Glutamatergic neuron (in vitro differentiated cells): ENCODE measurements at places on chromosomes 12 and 14. TPM values are rescaled to one million over a fixed set of nuclear protein-coding genes. Genes with fewer than 3 reads are reported as not detected.

- peak overlapping the region; percentile 82 for H3K4me3 ChIP-seq
- peak overlapping the region; percentile 64 for H3K27ac ChIP-seq
- H3K36me3 ChIP-seq = peaks cover 26% of the 10 kb centered on the region
- no peak for DNase-seq
- H3K27me3 ChIP-seq = peaks cover 21% of the 10 kb centered on the region
- H3K4me1 ChIP-seq = peaks cover 62% of the 10 kb centered on the region
Observed at GRCh38 chr12:50059440-50060119, 2.2 kb downstream of the ASIC1 start.

GRCh38 chr14:79822034-79822433 is 389.3 kb downstream of the DIO2 start:
- no peak for DNase-seq
- no peaks in the 10 kb centered on the region for H3K36me3 ChIP-seq
- no peak overlapping the region for H3K4me3 ChIP-seq
- H3K27me3 ChIP-seq = no peaks in the 10 kb centered on the region

DNA sequence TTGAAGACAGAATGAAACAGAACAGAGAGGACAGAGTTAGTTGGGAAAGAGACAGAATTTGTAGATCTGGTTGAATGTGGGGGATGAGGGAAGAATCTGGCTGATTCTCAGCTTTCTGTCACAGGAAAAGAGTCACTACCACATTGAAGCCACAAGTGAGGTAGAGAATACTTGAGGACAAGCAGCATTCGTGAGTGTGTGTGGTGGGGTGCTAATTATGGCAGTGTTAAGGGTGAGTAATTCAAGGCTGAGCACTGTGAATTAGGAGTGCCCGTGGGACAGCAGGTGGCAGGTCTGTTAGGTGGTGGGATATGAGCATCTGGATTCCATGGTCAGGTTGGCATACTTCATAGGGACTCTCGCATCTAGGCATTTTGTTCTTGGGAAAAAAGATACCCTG is 347.4 kb upstream of the PRICKLE1 start:
- DNase-seq = no peak
- peaks cover 7% of the 10 kb centered on the region for H3K36me3 ChIP-seq
- H3K4me3 ChIP-seq = no peak overlapping the region
- no peaks in the 10 kb centered on the region for H3K4me1 ChIP-seq
- H3K27ac ChIP-seq = no peak overlapping the region
- peaks cover 2% of the 10 kb centered on the region for H3K27me3 ChIP-seq

DNA sequence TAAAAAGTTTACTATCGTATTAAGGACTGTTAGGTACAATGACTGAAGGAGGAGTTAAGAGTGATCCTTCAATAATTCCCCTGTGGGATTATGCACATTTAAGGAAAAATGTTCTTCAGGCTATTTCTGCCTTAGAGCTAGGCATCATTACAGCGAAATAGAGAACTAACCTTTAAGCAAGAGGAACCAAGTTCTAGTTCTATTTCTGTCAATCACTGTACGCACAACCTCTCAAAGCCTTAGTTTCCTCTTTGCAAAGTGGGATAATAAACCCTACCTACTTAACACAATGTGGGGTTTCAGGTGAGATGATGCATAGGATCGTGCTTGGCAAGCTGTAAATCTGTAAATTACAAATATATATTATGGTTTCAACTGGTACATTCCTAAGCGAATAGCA is 15.4 kb downstream of the NTF3 start:
- no peak overlapping the region for H3K27ac ChIP-seq
- H3K27me3 ChIP-seq = no peaks in the 10 kb centered on the region
- no peak for DNase-seq
- no peaks in the 10 kb centered on the region for H3K4me1 ChIP-seq
- no peaks in the 10 kb centered on the region for H3K36me3 ChIP-seq

Gene DPPA3
- total RNA-seq = not detected

DNA sequence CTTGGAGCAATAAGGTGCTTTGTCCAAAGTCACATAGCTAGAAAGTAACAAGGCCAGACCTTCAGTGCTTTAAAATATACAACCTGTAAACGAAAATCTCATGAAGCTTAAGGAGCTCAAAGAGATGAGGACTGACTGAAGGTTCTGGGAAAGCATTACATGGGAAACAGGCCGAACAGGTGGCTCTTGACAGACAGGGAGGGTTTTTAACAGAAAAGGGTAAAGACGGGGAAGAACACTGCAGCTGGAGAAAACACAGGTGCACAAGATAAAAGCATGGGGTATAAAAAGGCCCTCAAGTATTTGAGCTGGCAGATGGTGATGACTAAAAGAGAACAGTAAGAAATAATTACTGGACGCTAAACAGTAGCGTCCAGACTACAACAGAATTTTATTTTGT is 257.2 kb downstream of the NELL2 start:
- no peaks in the 10 kb centered on the region for H3K36me3 ChIP-seq
- H3K4me3 ChIP-seq = no peak overlapping the region
- no peak for DNase-seq
- H3K27me3 ChIP-seq = no peaks in the 10 kb centered on the region

GRCh38 chr12:29961231-29961630 is 177.5 kb upstream of the TMTC1 start:
- H3K4me1 ChIP-seq = peaks cover 9% of the 10 kb centered on the region
- no peaks in the 10 kb centered on the region for H3K27me3 ChIP-seq
- H3K36me3 ChIP-seq = no peaks in the 10 kb centered on the region
- no peak overlapping the region for H3K27ac ChIP-seq
- H3K4me3 ChIP-seq = no peak overlapping the region
- no peak for DNase-seq

- no peak overlapping the region for H3K4me3 ChIP-seq
- no peaks in the 10 kb centered on the region for H3K27me3 ChIP-seq
- no peak overlapping the region for H3K27ac ChIP-seq
- no peak for DNase-seq
Observed at GRCh38 chr14:33590891-33591630, 359.8 kb downstream of the EGLN3 start.

DNA sequence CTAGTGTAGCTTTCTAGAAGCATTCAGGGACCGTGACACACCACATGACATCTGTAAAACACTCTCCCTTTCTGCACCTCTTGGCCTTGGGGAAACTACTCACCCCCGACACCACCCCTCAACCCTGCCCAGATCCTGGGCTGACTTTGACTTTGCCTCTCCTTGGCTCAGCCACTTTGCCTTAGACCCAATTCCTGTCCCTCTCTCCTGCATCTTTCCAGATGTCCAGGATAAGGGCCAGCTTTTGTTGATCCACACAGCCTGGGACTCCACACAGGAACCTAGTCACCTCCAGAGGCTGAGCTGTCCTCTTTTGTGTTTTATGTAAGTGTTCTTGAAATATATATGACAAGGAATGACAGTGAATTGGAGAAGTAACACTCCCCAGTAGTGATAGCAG is 153.7 kb upstream of the PLXNC1 start:
- peaks cover 1% of the 10 kb centered on the region for H3K27me3 ChIP-seq
- no peak overlapping the region for H3K4me3 ChIP-seq
- no peak overlapping the region for H3K27ac ChIP-seq
- no peak for DNase-seq

DNA sequence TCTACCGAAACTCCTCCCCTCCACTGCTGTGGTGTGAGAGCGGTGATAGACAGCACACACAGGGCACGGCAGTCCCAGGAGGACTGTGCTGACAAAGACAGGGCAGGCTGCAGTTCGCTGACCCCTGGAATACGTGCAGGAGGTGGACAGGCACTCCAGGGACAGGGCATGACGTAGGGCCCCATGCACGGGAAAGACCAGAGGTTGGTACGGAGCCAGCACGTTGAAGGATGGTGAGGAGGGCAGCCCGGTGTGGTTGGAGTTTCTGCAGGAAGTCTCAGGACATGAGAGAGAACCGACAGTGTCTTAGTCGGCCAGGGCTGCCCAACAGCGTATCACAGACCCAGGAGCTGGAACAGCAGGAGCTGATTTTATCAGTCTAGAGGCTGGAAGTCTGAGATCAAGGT is 254.2 kb upstream of the FKBP4 start:
- H3K36me3 ChIP-seq = no peaks in the 10 kb centered on the region
- peaks cover 10% of the 10 kb centered on the region for H3K27me3 ChIP-seq
- peak; percentile 70 for DNase-seq
- H3K4me1 ChIP-seq = peaks cover 23% of the 10 kb centered on the region
- H3K27ac ChIP-seq = peak overlapping the region; percentile 86

DNA sequence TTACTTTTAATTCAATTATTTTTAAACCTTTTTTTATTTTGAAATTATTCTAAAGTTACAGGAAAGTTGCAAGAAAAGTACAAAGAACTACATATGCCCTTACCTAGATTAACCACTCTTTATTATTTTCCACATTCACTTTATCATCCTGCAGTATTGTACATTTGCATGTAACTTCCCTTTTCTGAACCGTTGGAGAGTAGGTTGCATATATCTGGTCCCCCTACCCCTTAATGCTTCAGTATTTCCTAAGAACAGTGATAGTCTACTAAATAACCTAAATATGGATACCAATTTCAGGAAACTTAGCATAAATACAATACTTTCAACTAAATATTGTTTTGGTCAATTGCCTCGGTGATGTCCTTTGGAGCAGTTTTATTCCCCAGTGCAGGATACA is 15.0 kb downstream of the G2E3 start:
- DNase-seq = no peak
- H3K4me1 ChIP-seq = peaks cover 14% of the 10 kb centered on the region
- H3K4me3 ChIP-seq = no peak overlapping the region

- no peak overlapping the region for H3K4me3 ChIP-seq
- H3K27me3 ChIP-seq = no peaks in the 10 kb centered on the region
- peak overlapping the region; percentile 9 for H3K27ac ChIP-seq
- no peak for DNase-seq
- H3K4me1 ChIP-seq = no peaks in the 10 kb centered on the region
- peaks cover 5% of the 10 kb centered on the region for H3K36me3 ChIP-seq
Observed at GRCh38 chr12:13404631-13405473, 208.3 kb downstream of the EMP1 start.

DNA sequence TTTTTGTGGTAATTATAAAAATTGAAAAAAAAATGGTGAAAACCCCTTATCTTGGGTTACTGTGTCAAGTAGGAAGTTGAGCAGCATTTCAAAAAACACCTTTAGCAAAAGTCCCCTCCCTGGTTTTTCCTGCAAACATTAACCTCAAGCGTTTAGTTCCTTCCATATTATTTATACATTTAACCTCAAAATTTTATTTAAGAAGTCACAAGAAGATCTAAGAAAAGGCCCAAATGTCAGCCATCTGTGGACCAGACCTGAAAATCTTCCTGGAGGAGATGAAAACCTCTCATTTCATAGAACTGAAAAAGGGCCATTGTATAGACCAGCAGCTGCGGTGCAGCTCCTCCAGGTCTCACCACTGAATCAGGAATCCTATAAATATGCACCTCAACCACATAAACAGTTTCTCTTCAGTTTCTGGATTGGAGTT is 40.4 kb upstream of the BTG1 start:
- no peak overlapping the region for H3K27ac ChIP-seq
- H3K4me1 ChIP-seq = no peaks in the 10 kb centered on the region
- no peak overlapping the region for H3K4me3 ChIP-seq
- no peaks in the 10 kb centered on the region for H3K27me3 ChIP-seq
- DNase-seq = no peak
- peaks cover 8% of the 10 kb centered on the region for H3K36me3 ChIP-seq

GRCh38 chr12:99133401-99133800 is 488.3 kb downstream of the APAF1 start:
- no peak for DNase-seq
- H3K27me3 ChIP-seq = no peaks in the 10 kb centered on the region
- H3K36me3 ChIP-seq = no peaks in the 10 kb centered on the region
- H3K4me3 ChIP-seq = no peak overlapping the region

- no peak overlapping the region for H3K27ac ChIP-seq
- no peak for DNase-seq
- H3K4me3 ChIP-seq = no peak overlapping the region
- H3K4me1 ChIP-seq = no peaks in the 10 kb centered on the region
- H3K27me3 ChIP-seq = peaks cover 2% of the 10 kb centered on the region
Observed at GRCh38 chr12:95318071-95318545, 100.5 kb downstream of the VEZT start.

GRCh38 chr14:43778937-43779639 is 728.0 kb downstream of the FSCB start:
- H3K36me3 ChIP-seq = no peaks in the 10 kb centered on the region
- H3K4me3 ChIP-seq = no peak overlapping the region
- H3K27me3 ChIP-seq = no peaks in the 10 kb centered on the region
- no peak overlapping the region for H3K27ac ChIP-seq
- DNase-seq = no peak

DNA sequence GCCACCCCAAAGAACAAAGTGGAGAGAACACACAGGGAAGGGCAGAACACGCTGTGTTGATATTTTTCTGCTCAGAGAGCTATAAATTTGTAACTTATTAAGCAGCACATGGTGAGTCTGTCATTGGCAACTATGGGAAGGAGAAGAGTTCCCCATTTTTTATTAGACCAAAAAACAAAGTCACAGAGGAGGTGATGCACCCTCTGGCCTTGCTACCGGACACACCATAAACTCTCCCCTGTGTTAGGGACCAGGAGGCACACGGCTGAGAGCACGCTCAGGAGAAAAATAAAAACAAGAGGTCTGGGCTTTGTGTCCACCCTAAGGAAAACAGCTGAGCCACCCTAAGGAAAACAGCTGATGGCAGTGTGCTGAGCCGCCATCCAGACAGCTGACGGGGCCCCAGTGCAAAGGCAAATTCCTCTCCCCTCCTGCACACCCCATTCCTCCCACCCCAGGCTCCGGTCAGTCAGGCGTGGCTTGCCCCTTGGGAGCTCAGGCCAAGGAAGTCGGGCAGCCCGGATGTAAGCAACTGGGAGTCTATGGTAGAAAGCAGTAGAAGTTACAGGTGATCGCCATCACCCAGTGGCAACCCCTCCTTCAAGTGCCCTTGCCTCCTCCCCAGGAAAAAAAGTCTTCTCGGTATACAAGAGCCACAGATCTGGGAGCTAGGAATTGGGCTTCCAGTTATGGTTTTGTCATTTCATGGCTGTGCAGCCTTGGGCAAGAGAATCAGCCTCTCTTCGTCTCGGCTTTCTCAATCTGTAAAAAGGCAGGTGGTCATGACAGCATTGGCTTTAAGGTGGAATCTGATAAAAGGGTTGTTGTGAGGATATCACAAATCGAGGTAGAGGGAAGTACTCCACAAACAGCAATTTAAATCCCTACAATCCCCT is 2.4 kb downstream of the PXN start:
- peak overlapping the region; percentile 11 for H3K27ac ChIP-seq
- H3K4me3 ChIP-seq = peak overlapping the region; percentile 94
- no peaks in the 10 kb centered on the region for H3K36me3 ChIP-seq
- peak; percentile 41 for DNase-seq
- peaks cover 17% of the 10 kb centered on the region for H3K4me1 ChIP-seq

DNA sequence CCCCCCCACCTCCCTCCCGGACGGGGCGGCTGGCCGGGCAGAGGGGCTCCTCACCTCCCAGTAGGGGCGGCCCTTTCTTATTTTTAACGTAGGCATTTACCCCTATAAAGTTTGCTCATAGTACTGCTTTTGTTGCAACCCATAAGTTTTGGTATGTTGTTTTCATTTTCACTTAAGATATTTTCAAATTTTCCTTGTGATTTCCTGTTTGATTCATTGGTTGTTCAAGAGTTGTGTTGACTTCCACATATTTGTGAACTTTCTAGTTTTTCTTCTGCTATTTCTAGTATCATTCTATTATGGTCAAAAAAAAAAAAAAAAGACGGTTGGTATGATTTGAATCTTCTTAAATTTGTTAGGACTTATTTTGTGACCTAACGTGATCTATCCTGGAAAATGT is 6.5 kb downstream of the NOXRED1 start:
- H3K27me3 ChIP-seq = no peaks in the 10 kb centered on the region
- H3K4me3 ChIP-seq = no peak overlapping the region
- no peak for DNase-seq
- no peak overlapping the region for H3K27ac ChIP-seq
- H3K4me1 ChIP-seq = no peaks in the 10 kb centered on the region
- H3K36me3 ChIP-seq = peaks cover 16% of the 10 kb centered on the region
